ENCODE measurements at places on chromosomes 5 and 9. TPM values are rescaled to one million over a fixed set of nuclear protein-coding genes. Genes with fewer than 3 reads are reported as not detected.
A peak's percentile ranks its signal among the peaks of the same experiment; 100 is the strongest.

PDE6A gene
- total RNA-seq: not detected

FST gene
- 58.7 TPM for total RNA-seq

GRCh38 chr5:68264024-68264956, 48.7 kb downstream of the PIK3R1 start:
- no peak for DNase-seq

GRCh38 chr9:35828716-35829083, at the start of gene FAM221B:
TSS of gene FAM221B (minus strand) at chr9:35828732. CDS start at chr9:35826161, 2,571 bp downstream.
- peak; percentile 89 for DNase-seq

DNA sequence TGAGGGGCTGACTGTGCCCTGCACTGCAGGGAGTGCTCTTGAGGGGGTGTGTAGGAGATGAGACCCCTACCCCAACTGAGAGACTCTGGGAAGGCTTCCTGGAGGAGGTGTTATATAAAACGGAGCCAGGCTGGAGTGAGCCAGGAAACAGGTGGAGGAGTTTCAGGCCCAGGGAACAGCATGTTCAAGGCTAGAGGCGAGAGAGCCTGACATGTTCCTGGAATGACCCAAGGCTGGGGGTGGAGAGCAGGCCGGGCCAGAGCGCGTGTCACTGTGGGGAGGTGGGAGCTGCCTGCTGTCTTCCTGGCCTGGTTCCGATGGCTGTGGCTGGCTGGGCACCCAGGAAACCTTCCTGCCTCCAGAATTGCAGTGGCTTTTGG, 48.7 kb downstream of the RXRA start:
- DNase-seq: no peak
